Stimulated activated effector memory CD8-positive, alpha-beta T cell treated with anti-CD3 and anti-CD28 coated beads, Interleukin-12 subunit alpha, Interleukin-12 subunit beta, amount 100 ng/mL, for 72 hours (primary cell): ENCODE measurements at places on chromosomes 3 and 15.

- DNase-seq: no peak
Measured at GRCh38 chr15:61092361-61093157, 136.5 kb downstream of the RORA start.

DNA sequence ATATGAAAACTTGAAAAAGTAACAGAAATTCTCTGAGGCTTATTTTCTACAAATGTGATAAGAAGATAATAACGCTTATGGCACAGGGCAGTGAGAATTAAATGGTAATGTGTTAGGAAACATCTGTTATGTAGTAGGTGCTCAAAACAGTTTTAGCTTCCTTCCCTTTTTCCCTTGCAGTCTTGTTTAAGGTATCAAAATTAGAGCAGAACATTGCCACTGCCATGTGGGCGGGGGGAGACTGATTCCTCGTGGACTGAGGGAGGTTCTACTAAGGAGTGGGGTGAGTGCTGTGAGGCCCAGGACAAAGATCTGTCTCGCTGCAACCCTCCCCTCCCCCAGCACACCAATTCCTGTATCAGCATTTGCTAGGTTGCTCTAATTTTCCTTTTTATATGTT, 702.4 kb downstream of the TUSC7 start:
- no peak for DNase-seq

GRCh38 chr3:149026718-149027117, 35.4 kb downstream of the GYG1 start:
- no peak for DNase-seq

- no peak for DNase-seq
Measured at GRCh38 chr3:112855883-112856282, 9.2 kb upstream of the CD200R1L start.

- DNase-seq: no peak
Measured at GRCh38 chr3:32420126-32421038, 28.7 kb downstream of the CMTM7 start.

DNA sequence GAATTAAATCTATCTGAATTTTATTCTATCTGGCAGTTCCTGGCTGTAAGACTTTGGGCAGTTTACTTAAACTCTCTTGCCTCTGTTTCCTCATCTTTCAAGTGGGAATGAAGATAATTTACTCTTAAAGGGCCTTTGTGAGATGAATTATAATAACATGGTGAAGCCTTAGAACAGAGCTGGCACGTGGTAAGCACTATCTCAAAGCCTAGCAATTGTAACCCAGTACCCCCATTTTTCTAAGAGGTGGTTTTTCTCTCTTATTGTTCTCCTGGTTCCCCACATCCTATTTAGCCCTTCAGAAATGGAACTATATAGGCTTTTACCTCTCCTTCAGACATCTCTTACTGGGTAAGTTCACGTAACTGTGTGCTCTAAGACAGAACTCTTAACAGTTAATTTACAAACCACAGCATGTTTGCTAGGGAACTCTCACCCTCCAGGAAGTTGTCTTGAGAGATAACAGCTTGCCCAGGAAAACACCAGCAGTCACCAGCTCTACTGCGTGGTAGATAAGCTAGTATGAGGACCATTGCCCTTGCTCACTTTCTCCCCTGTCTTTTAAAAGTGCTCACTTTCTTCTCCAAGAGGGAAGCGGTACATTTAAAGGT, 12.3 kb upstream of the CRBN start:
- DNase-seq: no peak

DNA sequence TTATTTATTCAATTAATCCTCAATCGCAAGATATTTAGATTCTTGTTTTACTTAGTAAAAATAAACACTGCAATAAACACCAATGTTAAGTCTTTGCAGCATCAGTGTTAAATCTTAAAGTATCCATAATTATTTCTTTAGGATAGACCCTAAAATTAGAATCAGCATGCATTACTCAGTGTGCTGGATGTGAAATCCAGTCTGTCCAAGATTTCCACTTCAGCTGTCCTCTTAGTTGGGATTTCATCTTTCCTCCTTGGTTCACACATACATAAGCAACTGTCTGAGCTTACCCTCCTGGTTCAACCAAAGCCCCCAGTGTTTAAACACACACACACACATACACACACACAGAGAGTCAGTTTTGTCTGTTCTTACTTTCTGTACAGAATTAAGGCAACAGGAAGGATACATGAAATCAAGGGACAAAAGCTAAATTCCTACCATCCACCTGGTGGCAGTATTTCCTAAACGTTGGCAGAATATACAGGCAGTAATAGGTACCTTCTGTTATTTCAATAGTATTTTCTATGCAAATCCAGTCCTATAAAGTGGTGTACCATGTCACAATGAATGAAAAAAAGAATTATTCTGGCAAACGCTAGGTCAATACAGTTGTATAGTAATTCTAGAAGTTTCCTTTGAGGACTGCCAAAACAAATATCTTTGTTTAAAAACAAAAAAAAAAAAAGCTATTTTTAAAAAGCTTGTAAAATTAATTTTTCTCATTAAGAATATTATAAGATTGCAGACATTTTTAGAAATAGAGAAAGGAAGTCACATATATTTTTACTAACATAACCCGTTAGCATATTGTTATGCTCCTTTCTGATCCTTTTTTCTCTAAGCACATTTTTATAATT, 27.3 kb upstream of the DMXL2 start:
- peak; percentile 8 for DNase-seq

DNA sequence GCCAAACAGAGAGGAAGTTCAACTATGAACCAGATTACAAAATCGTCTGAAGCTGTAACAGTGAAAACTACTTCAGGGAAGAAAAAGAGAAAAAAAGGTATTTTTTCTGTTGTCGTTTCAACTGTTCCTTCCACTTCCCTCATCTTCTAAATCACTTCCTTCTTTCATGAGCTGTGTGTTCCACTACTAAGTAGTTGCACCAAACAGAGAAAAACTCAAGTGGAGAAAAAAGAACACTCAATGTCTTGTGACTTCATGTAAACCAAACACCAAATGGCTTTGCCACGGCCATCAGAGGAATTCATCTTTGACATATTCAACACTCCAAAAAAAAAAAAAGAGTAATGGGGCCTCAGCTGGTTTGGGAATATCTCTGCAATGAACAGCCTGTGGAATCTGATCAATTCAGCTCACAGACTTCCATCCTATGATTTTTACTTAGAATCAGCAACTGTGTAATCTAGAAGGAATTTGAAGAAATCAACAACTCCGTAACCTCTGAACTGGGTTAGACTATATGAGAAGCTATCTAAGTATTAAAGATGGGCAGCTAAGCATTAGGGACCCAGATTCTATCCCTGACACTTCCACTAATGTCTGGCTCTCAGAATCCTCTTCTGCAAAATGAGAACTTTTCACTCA, 47.5 kb upstream of the RNF7 start:
- no peak for DNase-seq

GRCh38 chr15:38229705-38230310, 22.8 kb upstream of the SPRED1 start:
- DNase-seq: no peak

GRCh38 chr3:49428752-49429080, 408 bp downstream of the NICN1 start:
- DNase-seq: no peak

DNA sequence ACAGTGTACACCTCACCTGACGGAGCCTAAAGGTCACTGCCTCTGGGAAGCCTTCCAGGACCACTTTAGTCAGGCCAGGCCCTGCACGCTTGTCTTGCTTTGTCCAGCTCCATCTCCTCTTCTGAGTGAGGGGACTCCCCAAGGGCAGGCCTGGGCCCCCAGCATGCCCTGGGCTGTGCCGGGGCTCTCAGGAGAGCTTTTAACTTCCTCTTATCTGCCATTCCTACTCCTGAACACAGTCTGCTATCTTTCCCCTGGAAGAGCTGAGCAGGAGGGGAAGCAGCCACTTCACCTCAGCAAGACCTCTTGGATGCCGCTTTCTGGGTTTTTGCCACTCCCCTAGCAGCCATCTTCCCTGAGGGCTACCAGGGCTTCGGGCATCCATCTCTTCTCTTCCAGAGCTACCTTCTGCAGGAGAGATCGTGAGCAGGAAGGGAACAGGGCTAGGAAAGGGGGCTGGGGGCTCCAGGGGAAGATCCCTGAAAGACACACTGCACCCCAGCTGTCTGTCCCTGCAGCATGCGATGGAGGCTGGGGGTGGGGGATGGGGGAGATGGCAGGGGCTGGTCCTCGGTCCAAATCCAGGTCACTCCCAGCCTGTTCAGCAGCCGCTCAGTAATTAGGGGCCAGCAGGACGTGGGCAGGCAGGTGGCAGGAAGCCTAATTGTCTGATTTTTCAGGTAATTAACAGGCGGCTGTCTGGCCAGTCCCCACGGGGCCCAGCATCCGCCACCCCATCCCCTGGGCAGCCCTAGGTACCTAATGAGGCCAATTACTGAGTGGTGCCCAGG, 19.9 kb upstream of the RPL29 start:
- DNase-seq: no peak

- no peak for DNase-seq
Measured at GRCh38 chr3:50430950-50431435, 71.7 kb upstream of the TMEM115 start.

DNA sequence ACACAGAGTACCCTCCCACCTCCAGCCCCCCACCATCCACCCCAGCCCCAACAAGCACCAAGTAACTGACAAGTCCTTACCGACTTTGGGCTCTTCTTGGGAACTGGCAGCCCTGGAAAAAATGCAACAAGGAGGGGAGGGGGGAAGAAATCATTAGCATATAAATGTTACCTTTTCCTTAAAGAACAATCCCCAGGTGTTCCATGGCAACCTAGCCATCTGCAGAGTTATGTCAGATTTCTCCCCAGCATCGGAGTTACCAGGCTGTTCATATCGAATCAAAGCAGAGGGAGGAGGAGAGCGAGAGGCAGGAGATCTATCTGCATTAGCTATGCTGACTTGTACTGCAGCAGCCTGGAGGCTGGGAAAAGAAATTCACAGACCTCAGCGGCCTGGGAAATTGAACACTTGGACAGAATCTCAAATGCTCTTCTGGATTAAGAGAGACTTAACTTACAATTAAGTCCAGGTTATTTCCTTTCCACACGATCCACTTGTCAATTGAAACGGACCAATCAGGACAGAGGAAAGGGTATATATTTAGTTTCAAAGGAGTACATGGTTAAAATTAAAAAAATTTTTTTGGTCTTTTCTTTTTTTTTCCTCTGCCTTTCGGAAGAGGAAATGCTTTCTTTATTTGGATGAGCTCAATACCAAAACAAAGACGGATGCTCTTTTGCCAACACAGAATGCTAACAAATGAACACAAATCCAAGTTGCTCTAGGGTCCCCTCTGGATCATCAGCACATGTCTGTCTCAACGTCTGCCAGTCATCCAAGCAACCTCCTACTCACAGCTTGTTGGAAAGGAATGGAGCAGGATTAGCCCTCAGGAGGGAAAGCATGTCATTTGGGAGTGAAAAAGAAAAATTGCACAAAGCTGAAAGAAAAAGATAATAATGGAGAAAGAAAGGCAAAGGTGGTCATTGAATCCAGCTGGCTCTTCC, 637.1 kb downstream of the MAGI1 start:
- no peak for DNase-seq

GRCh38 chr3:184570489-184570888, 8.9 kb downstream of the EPHB3 start:
- DNase-seq: no peak
